ENCODE measurements at places on chromosomes 4 and X. TPM values are rescaled to one million over a fixed set of nuclear protein-coding genes. Genes with fewer than 3 reads are reported as not detected.
A peak's percentile ranks its signal among the peaks of the same experiment; 100 is the strongest.

DNA sequence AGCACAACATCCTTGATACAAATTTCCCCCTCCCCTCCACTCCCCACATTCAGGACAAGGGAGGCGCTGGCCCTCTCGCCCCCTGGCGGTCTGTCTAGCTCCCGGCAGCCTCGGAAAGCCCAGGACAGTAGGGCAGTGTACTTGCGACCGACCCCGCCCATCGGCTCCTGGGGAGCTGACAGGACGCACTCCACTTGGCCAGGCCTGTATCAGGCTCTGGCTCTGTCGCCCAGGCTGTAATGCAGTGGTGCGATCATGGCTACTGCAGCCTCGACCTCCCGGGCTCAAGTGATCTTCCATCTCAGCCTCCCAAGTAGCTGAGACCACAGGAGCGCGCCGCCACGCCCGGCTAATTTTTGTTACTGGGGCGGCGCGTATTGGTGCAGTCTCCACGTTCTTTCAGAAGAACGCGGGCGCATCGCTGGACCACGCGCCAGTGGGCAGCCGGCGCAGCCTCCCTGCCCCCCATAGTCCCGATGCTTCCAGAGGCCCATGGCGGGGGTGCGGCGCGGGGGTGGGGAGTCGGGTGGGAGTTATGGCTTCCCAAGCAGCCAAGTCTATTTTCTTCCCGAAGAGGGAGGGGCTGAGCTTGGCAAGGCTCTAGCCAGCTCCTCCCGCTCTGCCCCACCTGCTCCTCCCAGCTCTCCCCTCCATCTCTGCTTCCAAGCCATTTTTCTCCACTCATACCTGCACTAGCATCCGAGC lies 7.8 kb upstream of the AKAP14 start:
- peak; percentile 74 for DNase-seq

GRCh38 chr4:127669691-127670090 lies 36.9 kb downstream of the INTU start:
- DNase-seq = no peak

FSTL5 gene
- total RNA-seq = 0.14 TPM

GRCh38 chr4:3366893-3367775 lies 74.3 kb downstream of the RGS12 start:
- DNase-seq = no peak

DNA sequence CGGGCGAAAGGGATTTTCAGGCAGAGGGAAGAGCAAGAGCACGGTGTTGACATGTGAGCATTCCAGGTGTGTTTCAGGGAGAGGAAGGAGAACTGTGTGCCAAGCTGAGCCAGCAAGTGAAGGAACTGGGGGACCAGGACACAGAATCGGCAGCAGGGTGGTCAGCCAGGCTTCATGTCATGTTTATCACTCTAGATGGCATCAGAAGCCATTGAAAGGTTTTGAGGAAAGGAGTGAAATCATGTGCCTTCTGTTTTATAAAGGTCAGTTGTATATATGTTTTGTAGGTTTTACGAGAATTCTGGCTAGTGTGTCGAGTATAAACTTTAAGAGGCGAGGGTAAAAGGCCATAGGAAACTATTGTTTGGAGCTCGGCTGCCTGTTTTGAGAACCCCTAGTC lies 682.3 kb downstream of the TRIML1 start:
- DNase-seq = no peak

IL21 gene
- total RNA-seq = not detected

POU4F2 gene
- not detected for total RNA-seq

DNA sequence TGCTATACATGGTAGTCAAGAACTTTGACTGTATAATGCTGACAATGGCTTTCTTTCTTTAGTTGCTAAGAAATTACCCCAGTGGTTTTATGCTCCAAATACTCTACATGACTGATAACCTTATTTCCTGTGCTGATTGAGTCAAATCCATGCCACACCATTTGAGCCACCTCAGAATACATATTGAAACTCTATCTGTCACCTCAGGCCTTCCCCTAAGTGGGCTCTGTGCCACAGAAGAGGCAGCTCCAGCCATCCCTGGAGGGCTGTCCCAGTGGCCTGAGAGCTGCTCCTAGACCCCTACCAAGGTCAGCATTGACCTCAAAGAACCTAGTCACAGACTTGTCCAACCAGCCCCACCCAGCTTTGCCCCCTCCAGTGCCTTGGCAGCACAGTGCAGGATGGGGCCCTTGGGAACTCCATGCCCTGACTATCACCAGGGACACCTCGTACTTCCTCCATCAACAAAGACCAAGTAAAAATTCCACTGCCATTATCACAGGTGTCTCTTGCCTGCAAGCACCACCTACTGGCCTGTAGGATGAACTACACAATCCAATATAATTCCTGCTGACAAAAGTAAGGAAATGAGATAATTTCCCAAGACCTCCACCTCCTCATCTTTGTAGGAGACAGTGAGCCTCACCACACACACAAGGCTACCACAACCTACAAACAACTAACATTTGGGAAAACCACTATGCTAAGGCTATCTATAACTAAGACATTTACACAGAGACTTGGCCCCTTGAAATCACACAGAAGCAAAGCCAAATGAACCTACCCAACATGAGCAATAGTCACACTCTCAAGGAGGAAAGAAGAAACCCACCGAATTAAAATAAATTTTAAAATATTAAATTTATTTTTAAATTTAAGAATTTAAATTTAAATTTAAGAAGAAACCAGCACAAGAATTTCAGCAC lies 239.9 kb downstream of the NKX6-1 start:
- DNase-seq = no peak

RTL5 gene
- total RNA-seq = 1.0 TPM

GAGE13 gene
- total RNA-seq = not detected

GRCh38 chr4:68152411-68152810 lies 22.7 kb upstream of the TMPRSS11F start:
- no peak for DNase-seq

DGKK gene
- total RNA-seq = not detected

FOXR2 gene
- total RNA-seq = not detected

DNA sequence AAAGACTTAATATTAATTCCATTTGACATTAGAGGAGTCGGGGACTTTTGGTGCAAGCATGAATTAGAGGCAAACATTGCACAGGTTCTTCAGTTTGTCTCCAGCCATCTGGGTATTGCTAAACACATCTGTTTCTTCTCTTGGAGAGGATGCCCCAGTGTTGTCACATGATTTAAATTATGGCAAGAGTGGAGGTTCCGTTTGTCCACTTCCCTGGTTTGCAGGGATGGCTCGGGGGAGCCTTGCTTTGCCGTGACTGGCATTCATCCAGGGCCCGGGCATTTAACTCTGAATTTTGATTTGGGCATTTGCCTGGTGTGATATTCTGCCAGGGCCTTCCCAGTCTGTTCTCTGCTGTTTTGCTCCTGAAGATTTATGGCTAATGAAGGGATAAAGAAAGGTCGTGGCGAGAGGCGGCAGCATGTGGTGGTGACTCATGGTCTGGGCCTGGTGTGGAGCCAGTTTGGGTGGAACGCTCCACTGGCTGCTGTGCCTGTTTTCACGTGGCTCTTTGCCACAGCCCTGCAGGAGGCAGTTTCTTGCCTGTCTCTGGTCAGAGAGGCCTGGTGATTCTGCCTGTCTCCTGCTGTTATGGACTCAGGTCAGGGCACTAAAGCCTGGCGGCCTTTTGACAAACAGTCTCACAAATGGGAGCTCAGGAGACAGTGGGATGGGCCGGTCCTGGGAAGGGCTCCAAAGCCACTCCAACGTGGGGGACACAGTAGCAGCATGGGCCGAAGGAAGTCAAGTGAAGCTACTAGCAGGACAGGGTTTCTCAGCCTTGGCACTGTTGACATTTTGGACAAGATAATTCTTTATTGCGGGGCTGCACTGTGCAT lies 99.4 kb upstream of the PGRMC2 start:
- DNase-seq = peak; percentile 85

DCAF16 gene
- total RNA-seq = 27.5 TPM

GRCh38 chr4:90081432-90082144 lies 45.6 kb upstream of the CCSER1 start:
- DNase-seq = no peak

All from left colon (tissue), 2 donors.